B cell (primary cell): ENCODE measurements at places on chromosomes 4 and X. TPM values are rescaled to one million over a fixed set of nuclear protein-coding genes. Genes with fewer than 3 reads are reported as not detected.

The AMBN gene
- polyA plus RNA-seq: not detected in 2 replicates

The CEP135 gene
- polyA plus RNA-seq: 6.4 and 18.1 TPM in 2 replicates

The CT47B1 gene
- polyA plus RNA-seq: not detected in 2 replicates

The SSR4 gene
- polyA plus RNA-seq: 169 and 297 TPM in 2 replicates

The DCAF8L2 gene
- not detected in 2 replicates for polyA plus RNA-seq

The SYN1 gene
- polyA plus RNA-seq: not detected in 2 replicates

The NOX1 gene
- polyA plus RNA-seq: 0.13 TPM in 1 of 2 replicates, not detected in the other

The JCHAIN gene
- polyA plus RNA-seq: 378 and 441 TPM in 2 replicates

The CLCN3 gene
- 5.0 and 9.7 TPM in 2 replicates for polyA plus RNA-seq

The ANKRD50 gene
- polyA plus RNA-seq: 0.18 and 0.29 TPM in 2 replicates

The PNCK gene
- polyA plus RNA-seq: 0.23 TPM in 1 of 2 replicates, not detected in the other

The SPATA4 gene
- polyA plus RNA-seq: not detected in 2 replicates

The CYLC1 gene
- not detected in 2 replicates for polyA plus RNA-seq

The GPR34 gene
- polyA plus RNA-seq: 0.21 TPM in 1 of 2 replicates, not detected in the other

The GPR173 gene
- polyA plus RNA-seq: 0.12 and 0.50 TPM in 2 replicates

The FAM114A1 gene
- polyA plus RNA-seq: 0.30 and 1.8 TPM in 2 replicates

The SRPX2 gene
- not detected in 2 replicates for polyA plus RNA-seq

The SAT1 gene
- polyA plus RNA-seq: 479 and 961 TPM in 2 replicates

The ADH1B gene
- not detected in 2 replicates for polyA plus RNA-seq

The SRPK3 gene
- polyA plus RNA-seq: not detected in 2 replicates

The LDOC1 gene
- 3.8 and 7.9 TPM in 2 replicates for polyA plus RNA-seq

The CPE gene
- polyA plus RNA-seq: not detected in 2 replicates

The CNGA1 gene
- polyA plus RNA-seq: not detected in 2 replicates

The RHOXF2B gene
- not detected in 2 replicates for polyA plus RNA-seq

The TREX2 gene
- polyA plus RNA-seq: 3.8 and 5.2 TPM in 2 replicates

The KCTD8 gene
- polyA plus RNA-seq: not detected in 2 replicates

The SRP72 gene
- 51.9 and 76.7 TPM in 2 replicates for polyA plus RNA-seq

The ASB11 gene
- not detected in 2 replicates for polyA plus RNA-seq

The HS3ST1 gene
- 5.9 and 17.7 TPM in 2 replicates for polyA plus RNA-seq

The TCEAL6 gene
- polyA plus RNA-seq: not detected in 2 replicates

The KLHL5 gene
- polyA plus RNA-seq: 22.6 and 33.3 TPM in 2 replicates

The POLN gene
- 0.73 and 1.7 TPM in 2 replicates for polyA plus RNA-seq

The BRS3 gene
- polyA plus RNA-seq: not detected in 2 replicates

The FREM3 gene
- polyA plus RNA-seq: not detected in 2 replicates

The NLGN4X gene
- 0.07 and 0.09 TPM in 2 replicates for polyA plus RNA-seq

The SULT1E1 gene
- polyA plus RNA-seq: not detected in 2 replicates

The GBA3 gene
- not detected in 2 replicates for polyA plus RNA-seq

The VCX3A gene
- not detected in 2 replicates for polyA plus RNA-seq

The SSX4B gene
- not detected in 2 replicates for polyA plus RNA-seq

The GPRIN3 gene
- 0.22 and 0.42 TPM in 2 replicates for polyA plus RNA-seq

The CT45A3 gene
- polyA plus RNA-seq: not detected in 2 replicates

The TACR3 gene
- polyA plus RNA-seq: not detected in 2 replicates

The UGT2B15 gene
- not detected in 2 replicates for polyA plus RNA-seq

The PAGE2B gene
- polyA plus RNA-seq: not detected in 2 replicates

The HSFX1 gene
- 1.2 and 1.3 TPM in 2 replicates for polyA plus RNA-seq

The DCAF12L1 gene
- not detected in 2 replicates for polyA plus RNA-seq

The CACNA1F gene
- polyA plus RNA-seq: 9.3 and 9.5 TPM in 2 replicates

The BOD1L1 gene
- polyA plus RNA-seq: 20.2 and 32.6 TPM in 2 replicates

The RASSF6 gene
- 0.95 and 1.4 TPM in 2 replicates for polyA plus RNA-seq
